ENCODE measurements at places on chromosomes 16 and 17. TPM values are rescaled to one million over a fixed set of nuclear protein-coding genes. Genes with fewer than 3 reads are reported as not detected.

DNA sequence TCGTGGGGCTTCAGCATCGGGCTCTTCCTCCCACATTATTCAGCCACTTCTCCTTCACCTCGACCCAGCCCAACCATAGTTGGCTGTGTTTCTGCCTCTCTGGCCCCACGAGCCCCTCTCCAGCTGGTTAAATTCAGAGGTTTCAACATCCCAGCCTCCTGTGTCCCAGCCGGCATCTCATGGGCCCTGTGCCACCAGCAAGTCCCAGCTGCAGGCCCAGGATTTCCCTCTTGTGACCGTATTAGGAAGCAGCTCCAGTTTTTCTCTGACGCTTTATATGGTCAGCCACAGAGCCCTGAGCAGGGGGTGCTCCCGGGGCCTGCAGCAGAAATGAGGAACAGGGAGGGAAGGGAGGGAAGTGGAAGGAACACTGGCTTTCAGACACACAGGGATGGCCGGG lies 27.4 kb downstream of the MYH11 start:
- H3K4me1 ChIP-seq, result peaks cover 60% of the 10 kb centered on the region
- H3K27me3 ChIP-seq, result no peaks in the 10 kb centered on the region
- peak overlapping the region; percentile 74 for H3K27ac ChIP-seq

The SNAI3 gene
- total RNA-seq, result not detected

GRCh38 chr17:4098521-4099209 lies 44.2 kb downstream of the ZZEF1 start:
- no peak for DNase-seq
- H3K27me3 ChIP-seq, result no peaks in the 10 kb centered on the region
- H3K4me3 ChIP-seq, result no peak overlapping the region
- H3K4me1 ChIP-seq, result no peaks in the 10 kb centered on the region
- peaks cover 64% of the 10 kb centered on the region for H3K36me3 ChIP-seq

GRCh38 chr16:57562066-57562465 lies 19.6 kb downstream of the ADGRG5 start:
- DNase-seq, result no peak
- no peaks in the 10 kb centered on the region for H3K36me3 ChIP-seq
- no peaks in the 10 kb centered on the region for H3K4me1 ChIP-seq
- no peak overlapping the region for H3K27ac ChIP-seq

DNA sequence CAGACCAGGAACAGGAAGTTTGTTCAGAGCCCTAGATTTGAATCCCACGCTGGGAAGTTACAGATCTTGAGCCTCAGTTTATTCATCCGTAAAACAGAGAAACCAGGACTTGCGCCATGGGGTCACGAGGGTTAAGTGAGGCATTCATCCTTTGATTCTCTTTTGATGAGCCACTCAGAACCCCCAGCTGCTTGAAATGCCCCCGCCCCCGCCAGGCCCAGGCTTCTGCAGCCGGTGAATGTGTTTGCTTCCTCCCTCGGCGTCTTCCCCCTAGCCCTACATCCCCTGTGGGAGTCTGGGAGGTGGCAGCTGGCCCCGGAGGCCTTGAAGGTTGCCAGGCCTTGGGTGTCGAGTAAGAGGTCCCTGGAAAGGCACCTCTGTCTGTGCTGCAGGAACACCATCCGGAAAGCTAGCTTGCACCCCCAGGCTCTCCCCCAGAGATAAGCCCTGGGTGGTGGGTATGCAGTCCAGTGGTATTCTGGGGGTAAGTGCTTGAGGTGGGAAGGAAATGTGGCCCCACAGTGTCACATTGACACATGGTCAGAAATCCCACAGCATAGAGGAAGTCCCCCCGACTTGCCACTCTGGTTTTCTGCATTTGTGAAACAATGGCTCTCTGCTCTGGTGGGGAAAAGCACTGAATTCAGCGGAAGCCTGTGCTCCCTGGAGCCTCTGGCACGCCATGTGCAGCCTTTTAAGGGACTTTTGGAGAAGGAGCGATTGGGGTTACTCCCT lies 14.9 kb downstream of the IRF8 start:
- no peak overlapping the region for H3K27ac ChIP-seq
- peaks cover 28% of the 10 kb centered on the region for H3K4me1 ChIP-seq
- H3K36me3 ChIP-seq, result peaks cover 3% of the 10 kb centered on the region
- no peak for DNase-seq

- peaks cover 97% of the 10 kb centered on the region for H3K36me3 ChIP-seq
- no peak overlapping the region for H3K4me3 ChIP-seq
- peaks cover 24% of the 10 kb centered on the region for H3K4me1 ChIP-seq
- no peaks in the 10 kb centered on the region for H3K27me3 ChIP-seq
- no peak overlapping the region for H3K27ac ChIP-seq
- DNase-seq, result peak; percentile 62
These were observed 26.1 kb downstream of the SPG7 start for GRCh38 chr16:89534252-89534756.

GRCh38 chr16:24253192-24253591 lies 2.9 kb upstream of the CACNG3 start:
- no peaks in the 10 kb centered on the region for H3K4me1 ChIP-seq
- no peak overlapping the region for H3K27ac ChIP-seq

The MEFV gene
- total RNA-seq, result 0.58 TPM

The ATP2C2 gene
- total RNA-seq, result 3.0 TPM

DNA sequence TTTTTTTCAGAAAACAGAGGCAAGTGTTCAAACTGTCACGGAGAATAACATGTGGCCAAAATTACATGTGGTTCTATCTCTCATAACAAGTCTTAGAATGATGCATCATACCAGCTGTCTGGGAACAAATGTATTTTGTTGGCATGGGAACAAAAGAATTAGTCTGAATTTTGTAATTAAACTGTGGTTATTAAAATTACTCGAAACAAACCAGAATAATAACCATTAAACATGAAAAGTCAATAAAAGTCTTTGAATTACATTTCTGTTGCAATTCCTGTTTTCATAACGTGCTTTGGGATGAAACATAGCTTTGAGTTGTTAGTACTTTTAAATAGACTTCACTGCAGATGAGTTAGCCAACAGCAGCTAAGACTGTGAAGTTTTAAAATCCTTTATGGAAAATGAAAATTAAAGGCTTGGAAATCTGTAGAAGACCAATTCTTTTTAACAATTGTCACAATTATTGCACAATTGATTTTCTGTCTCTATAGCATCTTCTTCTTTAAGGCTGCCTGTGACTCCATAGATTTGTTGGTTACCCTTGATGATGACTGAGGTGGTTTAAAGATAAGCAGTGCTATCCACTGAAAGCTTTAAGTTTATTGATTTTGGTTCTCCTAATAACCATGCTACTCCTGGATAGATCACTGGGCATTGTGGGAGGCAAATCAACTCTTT lies 117.9 kb upstream of the AXIN2 start:
- no peaks in the 10 kb centered on the region for H3K27me3 ChIP-seq
- H3K27ac ChIP-seq, result no peak overlapping the region
- no peak for DNase-seq
- H3K4me1 ChIP-seq, result no peaks in the 10 kb centered on the region

- peaks cover 30% of the 10 kb centered on the region for H3K4me1 ChIP-seq
- DNase-seq, result no peak
- H3K36me3 ChIP-seq, result no peaks in the 10 kb centered on the region
- no peaks in the 10 kb centered on the region for H3K27me3 ChIP-seq
- H3K4me3 ChIP-seq, result no peak overlapping the region
These were observed 13.2 kb upstream of the SLC16A5 start for GRCh38 chr17:75074532-75074931.

The SMPD3 gene
- total RNA-seq, result 110 TPM

The CTRB2 gene
- not detected for total RNA-seq

DNA sequence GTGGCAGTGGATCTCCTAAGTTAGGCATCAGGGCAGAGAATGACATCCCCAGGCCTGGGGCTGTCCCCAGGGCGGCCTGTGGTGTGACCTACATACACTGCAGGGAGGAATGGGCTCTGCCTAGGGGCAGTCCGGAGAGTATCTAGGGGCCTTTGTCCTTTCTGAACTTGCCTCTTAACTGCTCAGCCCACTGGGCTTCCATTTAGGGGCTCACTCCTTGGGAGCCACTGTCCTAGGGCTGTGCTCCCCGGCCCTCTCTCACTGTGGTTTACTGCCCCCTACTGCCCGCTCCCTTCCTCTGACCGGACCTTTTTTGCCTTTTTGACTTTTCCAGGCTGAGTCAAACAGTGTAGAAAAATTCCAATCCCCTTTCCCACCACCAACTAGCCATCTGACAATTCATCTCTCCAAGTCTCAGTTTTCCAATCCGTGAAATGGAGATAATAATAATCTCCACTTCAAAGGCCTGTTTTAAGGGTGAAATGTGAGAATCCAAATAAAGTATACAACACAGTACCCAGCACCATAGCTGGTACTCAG lies 66.8 kb downstream of the DNAH3 start:
- no peaks in the 10 kb centered on the region for H3K27me3 ChIP-seq
- no peak overlapping the region for H3K27ac ChIP-seq
- DNase-seq, result peak; percentile 71
- H3K4me3 ChIP-seq, result no peak overlapping the region
- H3K4me1 ChIP-seq, result no peaks in the 10 kb centered on the region

DNA sequence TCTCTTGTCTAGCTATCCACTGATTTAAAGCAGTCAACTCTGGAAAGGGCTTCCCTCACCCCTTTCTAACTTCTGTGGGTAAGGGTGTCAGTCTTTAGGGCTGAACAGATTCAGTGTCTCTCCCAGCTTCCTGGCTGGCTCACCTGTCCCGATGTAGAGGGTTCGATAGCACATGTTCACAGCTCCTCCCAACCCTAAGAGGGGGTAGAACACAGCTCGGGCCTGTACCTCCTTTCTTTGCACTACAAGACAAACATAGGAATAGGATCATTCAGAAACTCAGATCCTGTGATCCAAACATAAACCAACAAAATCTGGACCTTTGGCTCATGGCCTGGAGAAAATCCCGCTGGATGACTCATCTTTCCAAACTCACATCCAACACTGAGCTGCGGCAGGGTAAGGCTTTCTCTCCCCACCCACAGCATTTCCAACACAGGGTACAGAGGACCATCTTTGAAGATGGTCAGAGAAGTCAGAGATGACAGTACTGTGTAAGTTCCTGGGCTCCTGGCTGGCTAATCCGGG lies 5.8 kb upstream of the DHRS13 start:
- H3K36me3 ChIP-seq, result peaks cover 84% of the 10 kb centered on the region
- peak; percentile 71 for DNase-seq
- H3K27ac ChIP-seq, result peak overlapping the region; percentile 80
- H3K27me3 ChIP-seq, result no peaks in the 10 kb centered on the region

GRCh38 chr17:62870030-62870541 lies 62.0 kb upstream of the MARCHF10 start:
- H3K36me3 ChIP-seq, result no peaks in the 10 kb centered on the region
- H3K4me1 ChIP-seq, result no peaks in the 10 kb centered on the region
- H3K27me3 ChIP-seq, result no peaks in the 10 kb centered on the region
- H3K4me3 ChIP-seq, result no peak overlapping the region

The ATP1B2 gene
- total RNA-seq, result not detected

The C16orf89 gene
- 11.3 TPM for total RNA-seq

The ZNF19 gene
- 5.5 TPM for total RNA-seq

The KRTAP4-5 gene
- not detected for total RNA-seq

DNA sequence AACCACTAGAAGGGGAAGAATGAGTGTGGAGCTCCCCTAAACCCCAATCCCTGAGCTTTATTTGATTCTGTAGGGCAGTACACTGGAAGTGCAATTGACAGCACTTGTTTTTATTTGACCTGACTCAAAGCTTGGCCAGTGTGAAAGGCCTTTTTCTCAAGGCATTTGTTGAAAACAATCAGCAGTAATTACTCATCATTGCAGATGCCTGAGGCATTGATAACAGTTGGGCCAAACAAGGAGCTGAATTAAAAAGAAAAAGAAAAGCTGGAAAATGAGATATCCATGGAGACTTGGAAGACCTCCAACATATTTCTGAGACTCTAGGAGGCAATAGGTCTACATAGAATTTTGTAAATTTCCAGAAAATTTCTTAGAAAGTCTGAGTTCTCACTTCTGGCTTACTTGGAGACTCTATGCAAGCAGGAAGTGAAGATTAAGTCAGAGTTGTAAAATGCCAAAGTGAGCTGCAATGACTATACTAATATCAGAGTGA lies 200.8 kb upstream of the KCNJ16 start:
- no peak for DNase-seq
- H3K36me3 ChIP-seq, result no peaks in the 10 kb centered on the region
- H3K27me3 ChIP-seq, result no peaks in the 10 kb centered on the region
- H3K27ac ChIP-seq, result no peak overlapping the region
- H3K4me1 ChIP-seq, result no peaks in the 10 kb centered on the region
- H3K4me3 ChIP-seq, result no peak overlapping the region

- H3K4me1 ChIP-seq, result peaks cover 26% of the 10 kb centered on the region
- H3K4me3 ChIP-seq, result no peak overlapping the region
- H3K27ac ChIP-seq, result no peak overlapping the region
- peak; percentile 16 for DNase-seq
- H3K27me3 ChIP-seq, result no peaks in the 10 kb centered on the region
These were observed 48.9 kb downstream of the UBE2G1 start for GRCh38 chr17:4317610-4318009.

- H3K27ac ChIP-seq, result no peak overlapping the region
- H3K4me3 ChIP-seq, result no peak overlapping the region
These were observed 16.5 kb downstream of the HID1 start for GRCh38 chr17:74956093-74956492.

- no peak overlapping the region for H3K4me3 ChIP-seq
- peaks cover 10% of the 10 kb centered on the region for H3K36me3 ChIP-seq
These were observed 157.9 kb downstream of the PITPNC1 start for GRCh38 chr17:67534941-67535340.

The TPPP3 gene
- 10.6 TPM for total RNA-seq

DNA sequence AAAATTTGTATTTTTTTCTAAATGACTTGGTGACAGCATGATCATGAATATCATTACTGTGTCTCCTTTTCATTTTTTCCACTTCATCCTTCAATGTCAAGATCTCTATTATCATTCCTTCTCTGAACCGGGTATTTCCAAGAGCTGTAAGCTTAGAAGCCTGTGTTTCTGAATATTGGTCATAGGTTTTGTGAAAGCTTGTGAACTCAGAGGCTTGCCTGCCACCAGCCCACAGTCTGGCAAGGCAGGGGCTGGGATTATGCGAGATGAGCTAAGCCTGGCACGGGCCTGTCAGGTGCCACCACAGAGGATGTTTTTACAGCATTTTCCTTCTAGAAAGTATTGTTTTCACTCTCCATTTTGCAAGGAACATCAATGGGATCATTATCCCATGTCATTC lies 92.8 kb downstream of the MYH10 start:
- H3K27ac ChIP-seq, result no peak overlapping the region
- H3K4me1 ChIP-seq, result peaks cover 3% of the 10 kb centered on the region
- H3K36me3 ChIP-seq, result peaks cover 74% of the 10 kb centered on the region
- no peak for DNase-seq

The CCDC40 gene
- 3.5 TPM for total RNA-seq

- no peaks in the 10 kb centered on the region for H3K27me3 ChIP-seq
- peaks cover 11% of the 10 kb centered on the region for H3K4me1 ChIP-seq
- H3K27ac ChIP-seq, result no peak overlapping the region
- peak; percentile 55 for DNase-seq
These were observed 9.9 kb downstream of the CMTM2 start for GRCh38 chr16:66588981-66589713.

The OR4D1 gene
- total RNA-seq, result not detected

All from stomach (tissue), 19 donors.